ENCODE measurements at places on chromosomes 4 and X.

DNA sequence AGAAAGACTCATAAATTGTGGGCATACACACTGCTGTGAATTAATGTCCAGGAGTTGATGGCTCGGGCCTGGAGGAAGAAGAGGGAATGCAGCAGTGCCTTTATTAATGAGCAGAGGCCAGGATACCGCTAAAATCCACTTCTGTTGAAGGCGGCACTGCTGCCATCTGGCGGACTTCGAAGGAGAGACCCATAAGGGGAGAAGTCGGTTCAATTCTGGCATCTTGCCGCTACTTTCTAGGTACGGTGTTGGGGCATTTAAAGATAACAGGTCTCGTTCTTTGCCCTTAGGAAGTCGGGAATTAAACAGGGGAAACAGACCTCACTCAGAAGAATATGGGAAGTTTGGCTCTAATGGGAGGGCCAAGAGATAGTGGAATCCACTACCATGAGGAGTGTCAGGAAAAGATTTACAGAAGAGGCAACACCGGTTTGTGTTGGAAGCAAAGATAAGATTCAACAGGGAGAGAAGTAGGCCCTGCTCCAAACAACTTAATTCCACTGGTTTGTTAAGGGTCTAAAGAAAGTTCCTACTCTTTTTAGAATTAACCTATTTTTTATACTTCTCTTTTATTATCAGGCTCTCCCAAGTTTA, 133.6 kb upstream of the GIMD1 start:
- DNase-seq, result no peak

DNA sequence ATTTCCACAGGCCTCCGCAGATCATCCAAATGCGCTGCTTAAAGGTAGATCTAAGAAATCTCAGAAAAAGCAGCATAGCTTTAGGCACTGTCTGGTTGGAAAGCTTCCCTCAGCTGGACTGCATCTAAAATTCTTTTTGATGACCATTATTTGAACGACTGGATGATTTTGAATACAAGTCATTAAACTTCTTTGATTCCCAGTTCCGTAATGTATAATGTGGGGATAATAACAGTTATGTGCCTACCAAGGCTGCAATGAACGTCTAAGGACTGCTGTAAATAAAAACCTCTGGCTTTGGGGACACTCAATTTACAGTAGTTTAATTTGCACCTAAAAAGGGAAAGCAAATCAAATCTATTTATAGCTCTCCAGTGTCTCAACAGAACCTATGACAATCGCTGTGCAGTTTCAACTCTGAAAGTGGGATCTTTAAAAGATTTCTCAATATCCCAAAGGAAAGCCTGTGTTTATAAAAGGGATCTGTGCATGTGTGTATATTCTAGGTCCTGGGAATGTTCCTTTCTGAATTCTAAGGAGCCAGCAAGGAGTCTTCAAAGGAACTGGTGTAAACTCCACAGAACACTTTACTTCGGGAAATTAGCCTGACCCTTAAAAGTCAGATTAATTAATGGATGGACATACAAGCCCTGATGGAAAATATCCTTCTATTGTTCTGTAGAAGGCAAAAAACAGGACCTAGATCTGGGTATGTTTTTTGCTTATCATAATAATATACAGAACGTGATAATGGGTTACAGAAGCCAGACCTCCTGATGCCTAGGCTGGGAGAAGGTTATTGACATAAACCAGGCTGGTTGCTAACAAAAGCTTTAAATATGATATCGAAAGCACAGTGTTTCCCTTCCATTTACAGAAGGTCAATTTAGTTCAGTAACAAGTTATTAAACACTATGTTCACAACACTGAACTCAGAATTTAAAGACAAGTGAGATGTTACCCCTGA, 53.4 kb downstream of the AFAP1 start:
- no peak for DNase-seq

DNA sequence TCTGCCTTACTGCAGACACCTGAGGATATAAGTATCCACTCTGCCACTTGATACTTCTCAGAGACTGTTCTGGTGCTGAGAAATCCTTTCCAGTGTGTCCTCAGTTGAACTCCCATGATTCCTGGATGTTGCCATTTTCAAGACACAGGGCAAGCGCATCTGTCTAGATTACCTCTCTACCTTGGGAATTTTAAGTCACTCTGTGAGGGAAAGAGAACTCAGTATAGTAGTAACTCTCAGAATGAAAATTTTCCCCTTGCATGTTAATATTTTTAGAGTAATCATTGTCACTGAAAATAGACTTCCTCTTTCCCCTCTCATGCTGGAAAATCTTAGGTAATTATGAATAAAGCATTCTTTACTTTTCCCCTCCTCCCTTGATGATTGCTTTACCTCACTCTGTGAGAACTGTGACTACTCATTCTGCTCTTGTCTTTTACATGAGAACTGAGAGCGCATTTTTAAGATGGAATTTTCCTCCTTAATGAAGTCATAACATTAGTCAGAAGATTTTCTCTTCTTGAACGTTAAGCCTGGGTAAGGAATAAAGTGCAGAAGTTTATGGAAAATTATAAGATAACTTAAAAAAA, 45.0 kb downstream of the TET2 start:
- no peak for DNase-seq

DNA sequence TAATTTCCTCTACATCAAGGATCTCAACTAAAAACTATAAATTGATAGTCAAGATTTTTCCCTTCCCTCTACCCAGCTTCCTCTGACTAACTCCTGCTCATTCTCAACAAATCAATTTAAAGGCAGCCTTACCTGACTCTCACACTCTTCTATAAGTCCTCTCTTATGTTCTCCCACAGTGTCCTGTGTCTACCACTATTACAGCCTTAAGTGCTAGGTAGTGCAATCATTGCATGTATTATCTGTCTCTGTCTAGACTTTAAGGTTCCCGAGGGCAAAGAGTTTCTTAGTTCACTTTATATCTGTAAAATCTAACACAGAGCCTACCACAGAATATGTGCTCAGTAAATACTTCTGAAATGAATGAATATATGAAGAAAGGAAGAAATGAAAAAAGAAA, 123.7 kb downstream of the BTC start:
- no peak for DNase-seq

GRCh38 chr4:127162741-127163140, 470.0 kb upstream of the INTU start:
- no peak for DNase-seq

DNA sequence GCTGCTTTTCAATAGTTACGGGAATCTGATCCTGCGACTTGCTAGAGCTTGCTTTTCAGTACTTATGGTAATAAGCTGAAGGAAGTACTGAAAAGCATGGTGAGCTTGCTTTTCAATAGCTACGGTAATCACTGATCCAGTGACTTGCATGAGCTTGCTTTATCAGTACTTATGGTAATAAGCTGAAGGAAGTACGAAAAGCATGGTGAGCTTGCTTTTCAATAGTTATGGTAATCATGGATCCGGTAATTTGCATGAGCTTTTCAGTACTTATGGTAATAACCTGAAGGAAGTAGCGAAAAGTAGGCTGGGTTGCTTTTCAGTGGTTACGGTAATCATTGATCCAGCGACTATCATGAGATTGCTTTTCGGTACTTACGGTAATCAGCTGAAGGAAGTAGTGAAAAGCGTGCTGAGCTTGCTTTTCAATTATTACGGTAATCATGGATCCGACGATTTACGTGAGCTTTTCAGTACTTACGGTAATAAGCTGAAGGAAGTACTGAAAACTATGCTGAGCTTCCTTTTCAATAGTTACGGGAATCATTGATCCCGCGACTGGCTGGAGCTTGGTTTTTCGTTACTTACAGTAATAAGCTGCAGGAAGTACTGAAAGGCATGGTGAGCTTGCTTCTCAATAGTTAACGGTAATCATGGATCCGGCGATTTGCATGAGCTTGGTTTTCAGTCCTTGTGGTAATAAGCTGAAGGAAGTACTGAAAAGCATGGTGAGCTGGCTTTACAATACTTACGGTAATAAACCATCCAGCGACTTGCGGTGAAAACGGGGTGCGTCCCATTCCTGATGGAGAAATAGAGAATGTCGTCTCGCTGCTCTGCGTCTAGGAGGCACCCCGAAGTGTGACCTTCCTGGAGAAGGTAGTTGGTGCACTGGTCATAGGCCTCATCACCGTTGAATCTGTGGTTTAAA, 6.5 kb downstream of the CRLF2 start:
- no peak for DNase-seq

GRCh38 chr4:53128706-53129357, 237.0 kb downstream of the SCFD2 start:
- no peak for DNase-seq

- DNase-seq, result no peak
Measured at GRCh38 chrX:101385795-101386541, at the start of gene BTK. BTK (minus strand) TSS chrX:101386191; CDS start chrX:101375284, 10,907 bp downstream.

DNA sequence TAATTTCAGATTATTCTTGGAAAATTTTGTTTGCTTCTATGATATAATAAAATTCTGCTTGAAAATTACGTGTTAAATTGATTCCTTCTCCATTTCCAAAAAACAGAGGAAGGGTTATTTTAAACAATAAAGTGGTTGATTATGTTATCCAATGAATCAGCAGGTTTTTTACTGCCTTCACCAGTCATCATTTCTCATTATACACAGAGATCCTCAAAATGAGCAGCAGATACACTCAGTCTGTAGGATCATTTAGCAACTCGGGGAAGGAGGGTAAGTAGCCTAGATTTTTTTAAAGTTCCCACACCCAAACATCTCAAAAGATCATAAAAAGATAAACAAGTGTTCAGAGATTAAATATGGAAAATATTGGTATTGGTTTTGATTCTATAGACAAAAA, 6.8 kb upstream of the TMEM144 start:
- DNase-seq, result no peak

DNA sequence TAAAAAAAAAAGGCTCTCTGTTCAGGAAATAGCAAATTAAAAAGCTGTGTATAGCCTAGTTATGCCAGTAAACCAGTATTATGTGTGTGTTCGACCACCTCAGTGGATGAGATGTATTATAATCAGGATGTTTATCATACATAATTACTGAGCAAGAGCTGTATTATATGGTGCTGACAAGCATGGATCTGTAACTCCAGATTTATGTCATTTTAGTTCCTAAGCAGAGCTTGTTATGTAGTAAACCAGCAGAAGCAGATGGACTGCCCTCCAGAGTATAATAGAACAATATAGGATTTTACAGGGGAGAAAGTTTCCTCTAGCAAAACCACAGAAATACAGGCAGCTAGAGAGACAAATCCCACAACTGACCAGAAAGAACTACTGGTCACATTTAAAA, 627.4 kb upstream of the EPHA5 start:
- DNase-seq, result no peak

DNA sequence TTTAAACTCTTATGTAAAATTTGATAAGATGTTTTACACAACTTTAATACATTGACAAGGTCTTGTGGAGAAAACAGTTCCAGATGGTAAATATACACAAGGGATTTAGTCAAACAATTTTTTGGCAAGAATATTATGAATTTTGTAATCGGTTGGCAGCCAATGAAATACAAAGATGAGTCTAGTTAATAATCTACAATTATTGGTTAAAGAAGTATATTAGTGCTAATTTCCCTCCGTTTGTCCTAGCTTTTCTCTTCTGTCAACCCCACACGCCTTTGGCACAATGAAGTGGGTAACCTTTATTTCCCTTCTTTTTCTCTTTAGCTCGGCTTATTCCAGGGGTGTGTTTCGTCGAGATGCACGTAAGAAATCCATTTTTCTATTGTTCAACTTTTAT, at the start of gene ALB:
TSS of gene ALB (plus strand) at position 246 of the 400 bp plus-strand sequence. CDS start at position 287, 41 bp downstream.
- no peak for DNase-seq

- DNase-seq, result no peak
Measured at GRCh38 chr4:184448821-184449220, 25.5 kb downstream of the IRF2 start.

DNA sequence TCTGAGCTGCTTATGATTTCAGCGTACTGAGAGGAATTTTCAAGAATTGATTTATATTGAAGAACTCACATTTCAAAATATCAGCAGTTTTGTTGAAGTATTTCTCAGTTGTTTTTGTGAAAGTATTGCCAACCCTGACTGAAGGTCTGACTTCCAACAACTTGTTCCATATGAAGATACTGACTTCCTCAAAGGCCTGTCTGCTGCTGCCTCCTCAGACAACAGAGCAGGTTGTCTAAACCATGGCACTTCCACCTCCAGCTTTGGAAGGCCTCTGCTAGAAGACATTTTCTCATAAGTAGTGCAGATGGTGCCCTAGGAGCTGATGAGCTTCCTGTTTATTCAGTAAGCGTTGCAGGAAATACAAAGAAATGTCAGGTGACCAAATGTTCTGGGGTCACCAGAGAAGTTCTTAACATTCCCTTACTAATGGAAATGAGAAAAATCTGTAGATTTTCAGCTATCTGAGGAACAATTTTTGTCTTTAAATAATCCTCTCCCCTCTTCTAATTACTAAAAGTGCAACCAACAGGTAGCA, 28.8 kb downstream of the FGF2 start:
- DNase-seq, result no peak

DNA sequence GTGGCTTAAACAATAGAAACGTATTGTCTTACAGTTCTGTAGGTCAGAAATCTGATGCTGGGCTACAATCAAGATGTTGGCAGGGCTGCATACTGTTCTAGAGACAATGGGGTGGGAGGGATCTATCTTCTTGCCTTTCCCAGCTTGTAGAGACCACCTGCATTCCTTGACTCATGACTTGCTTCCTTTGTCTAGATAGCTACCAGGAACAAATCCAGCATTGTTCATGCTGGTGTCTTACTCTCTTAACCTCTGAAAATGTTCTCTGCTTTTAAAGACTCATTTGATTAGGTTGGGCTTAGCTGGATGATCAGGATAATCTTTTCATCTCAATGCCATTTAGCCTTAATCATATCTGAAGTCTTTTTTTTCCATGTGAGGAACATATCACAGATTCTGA, 169.0 kb downstream of the ZNF330 start:
- DNase-seq, result no peak

DNA sequence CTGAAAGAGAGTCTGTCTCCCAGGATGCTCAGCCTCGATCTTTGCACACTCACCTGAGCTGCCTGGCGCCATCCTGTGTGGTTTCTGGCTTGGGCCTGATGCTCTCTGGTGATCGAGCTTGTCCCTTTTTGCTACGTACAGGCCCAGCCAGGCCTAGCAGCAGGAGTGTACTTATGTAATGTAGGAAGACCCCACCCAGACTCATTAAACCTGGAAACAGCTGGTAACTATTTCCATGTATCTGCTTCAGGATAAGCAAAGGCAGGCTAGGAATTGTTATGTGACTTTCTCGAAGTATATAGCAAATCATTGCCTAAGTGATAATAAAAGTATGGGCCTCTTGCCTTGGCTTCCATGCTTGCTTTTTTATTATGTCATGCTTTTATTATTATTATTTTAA, 18.6 kb upstream of the ARSJ start:
- no peak for DNase-seq

GRCh38 chrX:153440556-153441135, 5.2 kb downstream of the TREX2 start:
- DNase-seq, result no peak

- DNase-seq, result no peak
Measured at GRCh38 chr4:107780665-107781064, 44.1 kb upstream of the SGMS2 start.

- DNase-seq, result no peak
Measured at GRCh38 chr4:110025056-110025455, 112.4 kb downstream of the EGF start.

DNA sequence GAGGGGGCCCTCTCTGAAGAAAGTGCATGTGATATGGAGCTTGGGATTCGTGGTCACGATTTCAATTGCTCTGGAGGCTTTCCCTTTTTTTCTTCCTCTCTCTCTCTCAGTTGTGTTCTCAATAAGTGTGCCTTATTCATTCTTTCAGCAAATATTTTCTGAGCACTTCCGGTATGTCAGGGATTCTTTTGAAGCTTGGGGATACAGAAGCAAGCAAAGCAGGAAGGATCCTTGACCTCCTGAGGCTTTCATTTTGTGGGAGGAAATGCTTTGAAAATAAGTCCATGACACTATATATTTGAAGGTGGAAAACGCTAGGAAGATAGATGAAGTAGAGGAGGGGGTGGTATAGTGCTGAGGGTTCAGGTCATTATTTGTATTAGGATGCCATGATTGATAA, 12.6 kb upstream of the GABRE start:
- no peak for DNase-seq
